ENCODE measurements at places on chromosomes 6 and 20. TPM values are rescaled to one million over a fixed set of nuclear protein-coding genes. Genes with fewer than 3 reads are reported as not detected.

- DNase-seq: no peak
Measured at GRCh38 chr6:14384175-14384949, 266.8 kb downstream of the CD83 start.

The PRRT1 gene
- 0.27 TPM for total RNA-seq

DNA sequence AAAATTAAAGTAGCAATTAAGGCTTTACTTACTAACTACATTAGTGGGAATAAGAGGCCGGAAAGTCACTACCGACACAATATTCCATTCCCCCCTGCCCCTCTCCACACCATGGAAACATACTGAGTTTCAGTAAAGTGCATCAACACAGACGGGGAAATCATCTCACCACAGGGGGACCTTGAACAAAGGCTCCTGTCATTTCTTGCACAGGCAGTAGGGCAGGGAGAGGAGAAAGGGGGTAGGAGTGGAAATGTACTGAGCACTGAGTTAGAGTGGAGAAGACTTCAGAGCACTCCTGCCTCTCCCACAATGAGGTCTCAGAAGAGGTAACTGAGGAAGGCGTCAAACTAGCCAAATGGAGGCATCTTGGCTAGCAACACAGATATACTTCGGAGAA lies 1426.9 kb upstream of the EYS start:
- DNase-seq: no peak

GRCh38 chr6:112563368-112563767 lies 216.2 kb downstream of the RFPL4B start:
- peak; percentile 62 for DNase-seq

The RIPPLY2 gene
- not detected for total RNA-seq

DNA sequence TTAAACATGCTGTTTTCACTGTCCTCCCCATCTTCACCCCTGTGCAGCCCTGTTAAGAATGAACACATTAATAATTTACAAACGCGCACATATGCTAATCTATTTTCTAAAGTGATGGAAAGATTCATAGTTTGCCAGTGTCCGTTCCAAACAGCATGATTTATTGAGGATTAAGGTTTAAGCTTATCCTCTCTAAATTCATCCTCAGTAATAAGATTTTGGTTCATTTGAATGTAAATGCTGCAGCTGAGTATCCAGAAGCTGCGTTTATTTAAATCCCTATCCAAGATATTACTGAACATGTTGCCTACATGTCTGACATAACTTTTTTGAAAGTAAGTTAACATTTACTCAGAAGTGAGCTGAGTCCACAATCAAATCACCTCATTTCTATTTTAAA lies 42.8 kb upstream of the FAM135A start:
- DNase-seq: no peak

The HDGFL1 gene
- total RNA-seq: not detected

The NMBR gene
- not detected for total RNA-seq

DNA sequence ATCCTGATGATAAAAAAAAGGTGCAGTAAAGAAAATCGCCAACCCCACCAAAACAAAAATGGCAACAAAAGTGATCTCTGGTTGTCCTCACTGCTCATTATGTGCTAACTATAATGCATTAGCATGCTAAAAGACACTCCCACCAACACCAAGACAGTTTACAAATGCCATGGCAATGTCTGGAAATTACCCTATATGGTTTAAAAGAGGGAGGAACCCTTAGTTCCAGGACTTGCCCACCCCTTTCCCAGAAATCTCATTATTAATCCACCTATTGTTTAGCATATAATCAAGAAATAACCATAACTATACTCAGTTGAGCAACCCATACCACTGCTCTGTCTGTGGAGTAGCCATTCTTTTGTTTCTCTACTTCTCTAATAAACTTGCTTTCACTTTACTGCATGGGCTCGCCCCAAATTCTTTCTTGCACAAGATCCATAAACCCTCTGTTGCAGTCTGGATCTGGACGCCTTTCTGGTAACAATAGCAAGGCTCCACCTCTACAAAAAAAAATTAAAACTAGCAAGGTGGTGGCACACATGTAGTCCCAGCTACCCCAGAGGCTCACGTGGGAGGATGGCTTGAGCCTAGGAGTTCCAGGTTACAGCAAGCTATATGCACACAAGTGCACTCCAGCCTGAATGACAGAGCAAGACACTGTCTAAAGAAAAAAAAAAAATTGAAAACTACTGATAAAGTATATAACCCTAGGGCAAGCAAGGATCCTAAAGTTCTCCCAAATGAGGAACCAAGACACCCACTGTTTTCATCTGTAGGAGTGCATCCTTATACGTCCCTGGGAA lies 278.8 kb upstream of the JARID2 start:
- no peak for DNase-seq

The SSTR4 gene
- total RNA-seq: not detected

GRCh38 chr20:43750774-43751166 lies 24.0 kb upstream of the GTSF1L start:
- no peak for DNase-seq

DNA sequence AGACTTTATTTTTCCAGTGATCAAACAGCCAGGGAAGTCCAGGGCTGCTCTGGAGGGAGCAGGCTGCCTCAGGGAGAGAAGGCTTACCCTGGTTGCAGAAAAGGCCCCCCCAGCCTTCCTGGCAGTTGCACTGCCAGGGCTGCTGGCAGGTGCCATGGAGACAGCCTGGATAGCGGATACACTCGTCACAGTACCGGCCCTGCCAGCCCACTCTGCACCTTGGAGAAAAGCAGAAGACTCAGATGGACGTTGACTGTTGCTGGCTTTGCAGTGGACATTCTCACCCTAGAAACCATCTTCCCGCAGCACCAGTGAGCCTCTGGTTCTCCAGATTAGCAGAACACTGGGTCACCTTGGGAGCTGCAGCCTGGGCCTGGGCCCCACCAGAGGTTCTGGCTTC lies 5.4 kb downstream of the DLL1 start:
- no peak for DNase-seq

The PDE7B gene
- 0.34 TPM for total RNA-seq

The C6orf15 gene
- total RNA-seq: 0.62 TPM

DNA sequence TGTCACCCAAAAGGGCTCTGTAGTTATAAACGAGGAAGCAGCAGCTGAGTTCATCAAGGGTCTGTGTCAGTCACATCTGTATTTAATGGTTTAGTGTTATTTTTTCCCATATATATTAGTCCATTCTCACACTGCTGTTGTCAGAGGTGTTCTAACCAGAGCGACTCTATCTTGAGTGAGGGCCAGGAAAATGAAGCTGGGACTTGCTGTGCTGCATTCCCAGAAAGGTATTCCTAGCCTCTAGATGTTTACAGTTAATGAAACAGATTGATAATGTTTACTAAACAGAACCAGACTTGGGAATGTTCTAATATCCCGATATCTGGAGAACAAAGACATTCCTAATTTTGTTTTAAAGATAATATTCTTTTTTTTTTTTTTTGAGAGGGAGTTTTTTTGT lies 48.0 kb upstream of the SEC63 start:
- DNase-seq: no peak

The SCUBE3 gene
- 1.4 TPM for total RNA-seq

- no peak for DNase-seq
Measured at GRCh38 chr20:59324521-59325141, 24.2 kb downstream of the EDN3 start.

GRCh38 chr6:38068854-38069590 lies 249.5 kb downstream of the ZFAND3 start:
- DNase-seq: no peak

Data from kidney epithelial cell (primary cell).